ENCODE measurements at places on chromosomes 11 and 22. TPM values are rescaled to one million over a fixed set of nuclear protein-coding genes. Genes with fewer than 3 reads are reported as not detected.

OR56A3 gene
- polyA plus RNA-seq = not detected

SLCO2B1 gene
- polyA plus RNA-seq = not detected

SFI1 gene
- 5.0 TPM for polyA plus RNA-seq

PRR5L gene
- 13.3 TPM for polyA plus RNA-seq

OR6T1 gene
- polyA plus RNA-seq = not detected

FGF3 gene
- polyA plus RNA-seq = not detected

BTG4 gene
- polyA plus RNA-seq = not detected

DNA sequence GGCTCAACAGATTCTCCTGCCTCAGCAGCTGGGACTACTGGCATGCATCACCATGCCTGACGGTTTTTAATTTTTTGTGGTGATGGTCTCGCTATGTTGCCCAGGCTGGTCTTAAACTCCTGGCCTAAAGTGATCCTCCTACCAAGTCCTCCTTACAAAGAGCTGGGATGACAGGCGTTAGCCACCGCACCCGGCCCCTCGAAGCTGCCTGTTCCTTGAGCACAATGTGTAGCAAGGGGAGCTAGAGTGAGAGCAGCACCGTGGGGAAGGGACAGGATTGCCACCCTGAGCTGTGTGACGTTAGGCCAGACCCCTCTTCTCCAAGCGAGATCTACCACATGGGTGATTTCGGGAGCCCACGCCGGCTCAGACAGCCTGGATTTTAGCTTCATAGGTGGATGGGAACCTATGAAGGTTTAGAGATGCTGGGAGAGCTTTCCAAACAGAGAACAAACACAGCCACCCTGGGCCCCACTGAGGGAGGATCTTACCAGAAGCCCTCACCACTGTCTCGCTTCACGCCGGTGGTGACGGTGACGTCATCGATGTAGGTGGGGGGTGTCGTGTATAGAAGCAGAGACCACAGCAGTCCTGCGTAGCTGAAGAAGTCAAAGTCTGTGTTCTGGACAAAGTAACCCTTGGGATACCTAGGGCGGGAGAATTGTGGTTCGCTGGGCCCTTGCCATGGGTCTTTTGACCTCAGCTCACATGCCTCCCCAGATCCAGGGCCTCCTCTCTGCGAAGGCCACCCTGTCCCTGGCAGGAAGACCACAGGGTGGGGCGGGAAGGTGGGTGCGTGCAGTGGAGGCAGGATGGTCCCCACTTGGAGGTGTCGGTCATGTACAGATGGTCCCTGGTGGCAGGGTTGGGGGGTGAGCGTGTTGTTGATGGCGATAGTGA lies 23.1 kb downstream of the RGL4 start:
- DNase-seq = no peak

DNA sequence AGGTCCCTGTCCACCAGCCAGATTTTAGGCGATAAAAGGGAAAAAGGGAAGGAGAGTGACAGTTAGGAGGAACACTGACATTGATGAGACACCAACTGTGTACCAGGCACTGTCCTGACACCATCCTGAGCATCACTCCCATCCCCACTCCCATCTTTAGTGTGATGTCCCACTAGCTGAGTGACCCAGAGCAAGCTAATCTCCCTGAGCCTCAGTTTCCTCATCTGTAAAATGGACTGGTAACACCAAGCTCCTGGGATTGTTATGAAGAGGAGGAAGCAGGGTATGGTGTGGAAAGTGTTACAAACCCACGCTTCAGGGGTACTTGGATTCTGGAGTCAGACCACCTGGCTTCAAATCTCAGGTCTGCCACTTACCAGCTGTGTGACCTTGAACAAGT lies 8.5 kb upstream of the P2RY6 start:
- no peak for DNase-seq

DNA sequence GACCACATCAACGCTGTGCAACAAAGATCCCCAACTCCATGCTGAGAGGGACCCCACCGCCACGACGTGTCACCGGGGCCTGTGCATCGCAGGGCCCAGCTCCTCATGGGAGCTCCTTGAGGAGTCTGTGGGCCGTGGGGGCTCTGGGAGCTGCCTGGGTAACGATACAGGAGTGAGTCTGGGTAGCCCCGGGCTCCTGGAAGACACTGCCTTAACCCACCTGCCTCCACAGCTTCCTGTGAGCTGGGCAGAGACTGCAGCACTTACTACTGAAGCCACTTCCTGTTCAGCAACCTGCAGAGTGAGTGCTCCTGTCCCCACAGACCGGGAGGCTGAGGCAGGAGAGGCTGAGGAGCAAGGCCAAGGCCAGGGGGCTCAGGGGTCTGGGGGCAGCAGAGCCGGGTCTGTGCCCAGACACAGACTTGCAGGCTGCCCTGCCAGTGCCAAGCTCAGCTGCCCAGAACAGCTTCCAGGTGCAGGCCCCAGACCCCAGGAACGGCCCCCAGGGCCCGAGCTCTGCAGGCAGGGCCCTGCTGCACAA lies 226.7 kb downstream of the BRD1 start:
- DNase-seq = no peak

- no peak for DNase-seq
Measured at GRCh38 chr11:109041876-109042275, 377.0 kb downstream of the DDX10 start.

DNA sequence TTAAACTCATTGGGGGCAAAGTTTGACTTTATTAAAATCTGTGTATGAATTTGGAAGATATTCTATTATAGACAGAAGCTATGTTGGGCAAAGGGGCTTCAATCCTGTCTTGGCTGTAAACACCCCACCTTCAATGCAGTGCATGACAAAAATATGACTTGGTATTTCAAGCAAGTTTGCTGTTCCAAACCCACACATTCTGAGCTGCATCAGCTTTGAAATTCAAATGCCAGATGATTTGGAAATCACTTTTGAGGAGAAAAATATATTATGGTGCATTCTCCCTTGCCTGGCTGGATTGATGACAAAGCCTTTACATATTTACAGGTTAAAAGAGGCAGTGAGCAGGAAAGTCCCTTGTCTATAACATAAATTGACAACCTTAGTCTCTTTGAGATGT lies 760.0 kb downstream of the NELL1 start:
- DNase-seq = no peak

GRCh38 chr22:31177420-31178162 lies 17.6 kb downstream of the RNF185 start:
- peak; percentile 89 for DNase-seq

GRCh38 chr11:13008625-13009475 lies at the start of gene RASSF10:
Gene RASSF10, plus strand, starts transcription at chr11:13009316. Its CDS starts 261 bp downstream, at chr11:13009577.
- DNase-seq = no peak

GRCh38 chr11:1219834-1220815 lies 2.7 kb upstream of the MUC5B start:
- DNase-seq = no peak

DNA sequence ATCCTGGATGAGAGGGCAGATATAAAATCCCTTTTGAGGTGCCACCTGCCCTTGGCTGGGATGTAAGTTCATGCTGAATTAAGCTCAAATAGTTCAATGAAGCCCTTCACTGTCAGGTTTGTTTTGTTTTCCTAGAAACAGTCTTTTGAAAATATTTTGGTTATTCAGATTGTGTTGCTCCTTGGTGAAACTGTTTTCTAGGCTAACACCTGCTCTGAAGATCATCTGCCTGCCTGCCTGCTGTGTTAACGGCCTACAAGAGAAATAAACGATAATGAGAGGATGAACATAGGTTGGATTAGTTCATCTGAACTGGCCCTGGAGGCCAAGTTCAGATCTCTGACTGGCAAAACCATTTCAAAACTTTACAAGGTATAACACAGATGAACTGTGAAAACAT lies 67.4 kb downstream of the ZBTB44 start:
- no peak for DNase-seq

DNA sequence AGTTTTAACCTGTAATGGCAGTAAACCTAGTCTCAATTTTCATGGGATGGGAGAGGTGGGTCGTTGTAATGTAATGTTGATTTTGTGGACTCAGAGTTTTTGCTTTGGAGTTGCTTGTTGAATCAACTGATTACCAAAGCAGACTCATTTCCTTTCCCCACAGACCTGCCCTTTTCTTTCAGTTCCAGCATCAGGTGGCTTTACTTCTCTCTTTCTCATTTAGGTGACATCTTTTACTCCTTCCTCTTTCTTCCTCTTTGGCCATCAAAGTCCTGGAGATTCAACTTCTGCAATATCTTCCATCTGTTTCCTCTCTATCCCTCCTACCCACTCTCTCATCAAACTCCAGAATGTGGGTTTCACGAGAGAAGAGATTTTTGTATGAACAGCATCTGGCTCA lies 313.9 kb downstream of the TMEM135 start:
- no peak for DNase-seq

DNA sequence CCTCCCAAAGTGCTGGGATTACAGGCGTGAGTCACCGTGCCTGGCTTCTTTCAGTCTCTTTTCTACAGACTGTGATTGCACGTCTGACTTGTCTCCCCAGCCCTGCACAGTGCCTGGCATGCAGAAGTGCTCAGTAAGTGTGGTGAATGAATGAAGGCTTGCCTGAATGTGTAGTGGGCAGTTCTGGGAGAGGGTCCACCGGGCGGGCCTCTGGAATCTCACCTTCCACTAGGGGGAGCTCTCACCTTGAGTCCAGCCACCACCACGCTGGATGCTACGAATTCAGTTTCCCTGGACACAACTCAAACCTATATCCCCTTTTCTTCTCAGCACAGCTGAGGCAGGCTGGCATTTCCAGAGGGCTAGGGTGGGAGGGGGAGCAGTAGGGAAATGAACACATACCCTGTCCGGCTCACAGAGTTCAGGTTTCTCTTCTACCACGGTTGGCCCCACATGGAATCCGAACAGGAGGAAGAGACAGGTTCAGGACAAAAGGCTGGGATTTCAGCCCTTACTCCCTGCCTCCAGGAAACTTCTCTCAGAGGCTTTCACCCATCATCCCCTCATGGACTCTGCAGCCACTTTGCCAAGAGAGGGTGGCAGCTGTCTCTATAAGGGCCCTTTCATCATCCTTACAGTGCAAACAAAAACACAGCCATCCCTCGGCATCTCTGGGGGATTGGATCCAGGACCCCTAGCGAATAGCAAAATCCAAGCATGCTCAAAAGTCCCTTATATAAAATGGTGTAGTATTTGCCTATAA lies 86.8 kb downstream of the NECTIN1 start:
- DNase-seq = no peak

DNA sequence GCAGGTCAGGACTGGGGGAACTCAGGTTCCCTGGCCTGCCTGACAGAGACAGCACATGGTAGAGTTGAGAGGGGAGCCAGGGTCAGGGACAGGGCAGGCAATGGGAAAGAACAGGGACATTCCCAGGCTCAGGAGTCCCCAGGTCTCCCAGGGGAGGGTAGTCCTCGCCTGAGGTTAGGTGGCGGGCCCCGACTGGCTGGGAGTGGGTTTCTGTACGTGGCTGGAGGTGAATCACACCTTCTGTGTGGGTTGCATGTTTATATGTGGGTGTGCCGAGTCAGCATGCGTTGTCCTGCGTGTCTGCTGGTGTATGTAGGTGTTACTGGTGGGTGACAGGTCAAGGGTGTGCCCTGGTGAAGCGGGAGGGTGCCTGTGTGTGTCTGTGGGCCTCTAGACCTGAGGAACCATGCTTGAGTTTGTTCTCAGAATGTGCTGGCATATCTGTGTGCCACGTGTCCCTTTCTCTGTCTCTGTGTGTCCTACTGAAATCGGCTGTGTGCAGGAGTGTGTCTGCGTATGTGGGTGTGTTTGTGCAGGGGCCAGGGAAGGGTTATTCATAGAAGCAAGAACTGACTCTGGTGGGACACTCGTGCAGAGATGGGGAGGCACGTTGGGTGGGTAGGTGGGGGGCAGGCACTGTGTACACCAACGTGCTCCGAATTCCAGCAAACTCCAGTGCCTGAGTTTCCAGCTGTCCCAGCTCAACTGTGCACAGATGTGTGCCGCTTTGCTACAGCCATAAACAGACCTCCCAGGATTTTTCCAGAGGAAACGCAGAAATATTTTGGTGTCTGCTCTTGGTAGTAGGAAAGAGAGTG lies 23.8 kb upstream of the OAF start:
- no peak for DNase-seq

- DNase-seq = no peak
Measured at GRCh38 chr11:77370217-77370616, 68.7 kb upstream of the GDPD4 start.

DNA sequence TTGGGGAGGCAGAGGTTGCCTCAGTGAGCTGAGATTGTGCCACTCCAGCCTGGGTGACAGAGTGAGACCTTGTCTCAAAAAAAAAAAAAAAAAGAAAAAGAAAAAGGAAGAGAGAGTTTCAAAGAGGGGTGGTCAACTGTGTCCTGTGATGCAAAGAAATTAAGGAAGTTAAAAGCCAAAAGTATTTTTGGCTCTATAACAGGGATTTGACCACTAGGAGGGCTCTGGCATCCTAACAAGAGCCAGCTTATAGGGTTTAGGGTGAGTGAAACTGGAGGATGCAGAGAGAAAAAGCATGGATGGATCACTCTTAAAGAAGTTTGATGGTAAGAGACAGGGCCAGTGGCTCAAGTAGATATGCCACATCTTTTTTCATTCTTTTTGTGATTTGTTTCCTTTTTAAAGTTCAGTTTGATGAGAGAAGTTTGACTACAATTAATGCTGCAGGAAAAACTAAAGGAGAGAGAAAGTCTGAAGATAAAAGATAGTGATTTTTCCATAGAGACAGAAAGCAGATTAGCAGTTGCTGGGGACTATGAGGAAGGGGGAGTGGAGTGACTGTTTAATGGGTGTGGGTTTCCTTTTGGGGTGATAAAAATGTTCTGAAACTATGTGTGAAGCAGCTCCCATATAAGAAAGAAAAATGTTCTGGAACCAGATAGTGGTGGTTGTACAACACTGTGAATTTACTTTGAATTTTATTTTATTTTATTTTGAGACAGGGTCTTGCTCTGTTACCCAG lies 11.1 kb upstream of the MICAL2 start:
- no peak for DNase-seq

- peak; percentile 78 for DNase-seq
Measured at GRCh38 chr11:65860278-65861164, at the start of gene MUS81. Gene MUS81, plus strand, starts transcription at chr11:65860433. Its CDS starts 321 bp downstream, at chr11:65860754.

GRCh38 chr11:47204637-47204989 lies 10.2 kb upstream of the DDB2 start:
- no peak for DNase-seq

DNA sequence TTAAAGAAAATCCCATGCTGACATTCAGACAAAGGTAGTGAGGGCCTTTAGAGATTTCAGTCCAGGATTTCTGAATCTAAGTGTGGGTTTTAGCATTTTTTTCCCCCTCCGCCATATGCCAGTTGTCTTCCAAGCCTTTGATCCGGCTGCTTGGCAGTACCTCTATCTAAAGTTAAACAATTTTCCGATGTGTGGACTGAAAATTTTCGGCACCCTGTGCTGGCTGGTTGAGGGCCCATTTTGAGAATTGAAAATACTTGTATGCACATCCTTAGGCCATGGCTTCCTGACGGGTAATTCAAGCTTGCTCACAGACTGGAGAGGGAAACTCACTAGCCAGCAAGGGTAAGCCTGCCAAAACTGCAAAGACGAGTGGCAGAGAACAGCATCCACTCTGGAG lies 131.9 kb upstream of the NARS2 start:
- no peak for DNase-seq

- DNase-seq = no peak
Measured at GRCh38 chr22:26485013-26485412, 1.3 kb downstream of the SRRD start.

GRCh38 chr11:120940160-120940848 lies 83.6 kb upstream of the TBCEL start:
- no peak for DNase-seq

Measured in BJ (cell line).